ENCODE measurements at places on chromosomes 11 and 22. TPM values are rescaled to one million over a fixed set of nuclear protein-coding genes. Genes with fewer than 3 reads are reported as not detected.

Gene NRXN2
- 22.1 TPM for total RNA-seq

Gene SMPD1
- 31.6 TPM for total RNA-seq

Gene CHADL
- total RNA-seq, result 1.1 TPM

Gene LTO1
- total RNA-seq, result 21.5 TPM

Gene TMEM86A
- 6.5 TPM for total RNA-seq

Gene SULT4A1
- 10.8 TPM for total RNA-seq
